ENCODE measurements at places on chromosomes 3 and 15.

DNA sequence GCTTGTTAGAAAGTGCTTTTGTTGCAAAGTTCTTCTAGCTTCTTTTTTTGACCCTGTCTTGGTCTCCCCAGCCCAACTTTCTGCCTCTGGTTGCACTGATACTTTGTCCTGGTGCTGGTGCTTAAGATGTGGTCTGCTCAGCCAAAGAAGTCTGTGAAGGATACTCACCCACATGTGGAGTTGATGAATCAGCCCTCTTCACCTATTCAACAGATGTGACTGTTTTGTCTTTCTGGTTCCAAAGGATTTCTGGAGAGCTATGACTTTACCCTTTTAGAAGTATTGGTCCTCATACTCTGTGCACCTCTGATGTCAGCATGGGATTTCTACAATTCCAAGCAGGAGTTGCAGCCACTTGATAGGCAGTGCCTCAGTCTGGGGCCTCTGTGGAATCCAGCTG lies 84.1 kb downstream of the PCCB start:
- no peak for DNase-seq

GRCh38 chr3:114721864-114722263 lies 425.2 kb downstream of the ZBTB20 start:
- DNase-seq = no peak

DNA sequence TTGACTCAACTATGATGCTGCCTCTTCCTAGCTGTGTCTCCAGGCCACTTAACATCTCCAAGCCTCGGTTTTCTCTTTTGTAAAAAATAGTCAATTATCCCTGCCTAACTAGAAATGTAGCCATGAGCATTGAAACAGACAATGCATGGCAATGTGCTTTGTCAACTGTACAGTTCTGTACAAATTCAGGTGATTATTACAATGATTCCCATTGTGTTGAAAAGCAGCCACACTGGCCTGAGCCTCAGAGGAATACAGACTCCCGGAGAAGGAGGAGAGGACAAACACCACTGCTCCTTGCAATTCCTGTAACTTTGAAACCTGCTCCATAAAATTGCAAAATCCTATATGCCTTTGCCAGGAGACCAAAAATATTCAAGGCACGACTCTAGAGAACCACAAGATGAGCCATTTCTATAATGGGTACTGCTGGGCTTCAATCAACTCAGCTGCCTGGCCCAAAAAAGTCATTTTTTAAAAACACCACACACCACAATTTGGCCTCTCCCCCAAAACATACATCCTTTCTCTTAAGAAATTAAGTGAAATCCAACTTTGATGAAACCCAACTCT lies 28.6 kb downstream of the DAPK2 start:
- no peak for DNase-seq

GRCh38 chr3:164380156-164380555 lies 698.1 kb downstream of the SI start:
- DNase-seq = no peak

Data from uterus (tissue), 4 donors.